ENCODE measurements at places on chromosomes 3 and 15.

DNA sequence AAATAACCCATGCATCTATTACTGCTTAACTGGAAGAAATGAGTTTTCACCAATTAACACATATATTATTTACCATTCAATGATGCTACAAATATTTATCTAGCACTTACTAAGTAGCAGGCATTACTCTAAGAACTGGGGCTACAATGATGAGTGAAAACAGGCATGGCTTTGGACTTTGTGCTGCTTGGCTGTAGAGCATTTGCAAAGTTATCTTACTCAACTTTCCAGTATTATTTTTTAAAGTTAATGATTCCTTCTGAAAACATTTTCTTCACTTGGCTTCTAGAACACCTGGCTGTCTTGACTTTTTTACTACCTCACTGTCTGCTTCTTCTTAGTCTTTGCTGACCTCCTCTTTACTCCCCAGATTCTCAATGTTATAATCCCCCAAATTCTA is 1.8 kb downstream of the C3orf33 start:
- DNase-seq: no peak

GRCh38 chr15:100903168-100903554 is 16.0 kb upstream of the LRRK1 start:
- DNase-seq: no peak

DNA sequence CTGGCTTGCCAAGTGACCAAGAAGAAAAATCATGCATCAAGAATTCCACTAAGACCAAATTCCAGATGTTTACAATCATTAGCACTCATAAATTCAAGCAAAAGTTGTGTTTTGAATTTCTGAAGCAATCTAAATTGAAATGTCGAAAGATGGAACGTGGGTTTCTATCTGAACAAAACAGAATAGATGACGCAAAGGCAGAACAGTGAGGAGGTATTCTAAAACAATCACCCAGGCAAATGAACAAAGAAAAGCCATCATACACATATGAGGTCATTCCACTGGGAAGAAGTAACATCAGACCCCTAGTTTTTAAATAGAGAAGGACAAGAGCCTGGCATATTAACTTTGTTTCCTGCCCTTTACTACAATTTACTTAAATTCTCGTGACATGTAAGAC is 58.0 kb downstream of the MCF2L2 start:
- no peak for DNase-seq

DNA sequence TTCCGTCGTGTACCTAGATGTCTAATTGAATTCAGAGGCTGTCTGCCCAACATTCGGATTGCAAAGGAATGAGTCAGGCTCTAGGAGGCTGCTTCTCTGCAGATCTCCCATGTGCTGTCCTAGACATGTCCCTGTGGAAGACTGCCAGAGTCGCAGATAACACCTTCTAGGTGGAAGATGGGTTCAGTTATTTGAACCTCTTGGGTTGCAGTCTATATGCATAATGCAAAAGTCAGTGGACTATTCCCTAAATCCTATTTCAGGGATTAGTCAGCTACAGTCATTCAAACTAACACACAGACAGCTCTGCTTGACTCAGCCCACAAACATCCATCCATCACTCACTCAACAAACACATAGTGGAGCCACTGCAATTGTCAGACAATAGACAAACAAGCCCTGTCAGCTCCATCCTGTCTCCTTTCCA is 300.0 kb upstream of the CTNNB1 start:
- no peak for DNase-seq

DNA sequence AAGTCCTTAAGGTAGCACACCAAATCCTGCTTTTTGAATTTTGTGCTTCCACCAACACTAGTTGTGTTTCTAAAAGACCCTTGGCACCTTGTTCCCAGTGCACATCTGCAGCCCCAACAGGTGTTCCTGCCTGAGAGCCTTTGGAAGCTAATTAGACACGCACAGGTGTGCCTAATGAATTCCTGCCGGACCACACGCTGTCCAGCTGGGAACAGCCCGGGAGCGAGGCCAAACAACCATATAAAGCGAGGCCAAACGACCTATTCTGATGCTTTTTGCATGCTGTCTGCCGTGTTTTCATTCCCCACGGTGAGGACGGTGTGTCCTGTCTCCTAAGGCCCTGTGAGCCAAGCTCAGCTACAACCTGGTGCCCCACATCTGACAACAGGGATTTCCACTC is 99.5 kb downstream of the ATG7 start:
- DNase-seq: no peak

GRCh38 chr15:36999778-37000177 is 100.6 kb downstream of the MEIS2 start:
- DNase-seq: no peak

DNA sequence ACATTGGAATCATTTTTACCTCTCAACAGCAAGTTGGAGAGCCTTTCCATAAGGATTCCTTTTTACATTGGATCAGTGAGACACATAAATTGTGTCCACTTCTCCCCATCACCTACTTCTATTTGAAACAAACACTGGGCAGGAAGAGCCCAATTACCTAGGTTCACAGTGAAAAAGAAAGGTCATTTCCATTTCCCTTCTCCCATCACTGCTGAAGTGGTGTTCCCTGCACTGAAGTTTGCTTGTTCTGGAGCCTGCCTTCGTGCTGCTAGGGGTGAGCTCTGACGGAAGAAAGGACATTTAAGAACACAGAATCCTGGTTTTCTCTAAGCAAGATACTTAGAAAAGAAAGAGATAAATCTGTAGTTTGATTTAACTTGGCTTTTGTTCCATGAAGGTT is 123.8 kb upstream of the ZBTB20 start:
- DNase-seq: no peak

- no peak for DNase-seq
Measured at GRCh38 chr3:193825617-193826016, 232.6 kb downstream of the OPA1 start.

GRCh38 chr3:71461749-71462483 is 121.6 kb downstream of the FOXP1 start:
- DNase-seq: no peak

- DNase-seq: no peak
Measured at GRCh38 chr3:25782636-25782937, 656 bp downstream of the NGLY1 start.

GRCh38 chr15:70604666-70605315 is 158.6 kb downstream of the UACA start:
- no peak for DNase-seq

Data from activated CD8-positive, alpha-beta memory T cell treated with anti-CD3 and anti-CD28 coated beads for 1 hour (primary cell).